Stimulated activated CD4-positive, alpha-beta T cell treated with anti-CD3 and anti-CD28 coated beads, Interleukin-15, amount 100 ng/mL, for 1 hour (primary cell): ENCODE measurements at places on chromosomes 7 and 10.

DNA sequence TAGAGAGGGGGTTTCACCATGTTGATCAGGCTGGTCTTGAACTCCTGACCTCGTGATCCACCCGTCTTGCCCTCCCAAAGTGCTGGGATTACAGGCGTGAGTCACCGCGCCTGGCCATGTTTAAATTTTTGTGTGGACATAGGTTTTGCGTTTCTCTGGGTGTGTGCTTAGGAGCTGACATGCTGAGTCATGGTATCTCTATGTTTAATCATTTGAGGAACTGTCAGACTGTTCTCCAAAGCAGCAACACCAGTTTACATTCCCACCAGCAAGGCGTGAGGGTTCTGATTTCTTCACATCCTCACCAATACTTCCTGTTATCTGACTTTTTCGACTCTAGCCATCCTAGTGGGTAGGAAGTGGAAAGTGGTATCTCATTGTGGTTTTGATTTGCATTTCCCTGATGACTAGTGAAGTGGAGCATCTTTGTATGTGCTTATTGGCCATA, 153.7 kb downstream of the DNAJB6 start:
- no peak for DNase-seq

DNA sequence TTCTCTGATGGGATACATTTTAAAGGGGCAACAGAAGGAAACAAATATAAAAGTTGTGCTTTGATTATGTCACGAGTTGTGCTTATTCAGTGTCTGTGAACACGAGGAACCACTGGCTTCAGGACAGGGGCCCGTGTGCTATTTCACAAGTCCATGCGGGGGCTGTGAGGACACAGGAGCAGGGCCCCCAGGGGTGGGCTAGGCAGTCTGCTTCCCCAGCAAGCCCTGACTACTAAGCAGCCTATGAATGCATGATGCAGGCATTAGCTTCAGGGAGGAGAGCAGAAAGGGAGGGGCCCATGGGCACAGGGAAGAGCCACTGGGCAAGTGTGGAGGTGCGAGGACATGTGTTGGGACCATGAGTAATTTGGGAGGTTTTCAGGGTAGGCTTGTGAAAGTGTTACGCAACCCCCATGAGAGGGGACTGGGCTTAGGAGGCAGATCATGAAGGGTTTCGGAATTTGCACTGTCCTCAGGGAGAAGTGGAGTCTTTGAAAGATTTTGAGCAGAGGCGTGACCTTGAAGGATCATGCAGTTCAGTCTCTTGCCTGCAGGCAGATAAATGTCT, 424.9 kb downstream of the CALN1 start:
- no peak for DNase-seq

- DNase-seq = no peak
These were observed 218.4 kb upstream of the SEMA3D start for GRCh38 chr7:85405016-85405902.

DNA sequence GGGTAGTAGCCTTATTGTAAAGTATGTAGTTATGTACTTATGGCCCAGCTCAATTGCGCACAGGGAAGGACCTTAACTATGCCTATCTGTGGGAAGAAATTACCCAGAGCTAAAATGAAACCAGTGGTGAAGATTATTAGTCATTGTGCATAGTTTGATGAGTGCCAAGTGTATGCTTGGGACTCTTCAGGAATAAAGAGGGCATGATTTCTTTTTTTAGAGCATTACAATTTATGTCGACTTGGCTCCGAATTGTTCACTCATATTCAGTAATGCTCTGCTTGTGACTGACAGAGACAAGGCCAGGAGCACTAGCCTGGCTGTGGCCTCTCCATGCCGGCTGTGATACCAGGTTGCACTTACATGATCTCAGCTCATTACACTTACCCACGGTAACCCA, 269.5 kb downstream of the TRIL start:
- DNase-seq = no peak

GRCh38 chr7:93117327-93117726, 452 bp downstream of the SAMD9 start:
- DNase-seq = no peak

DNA sequence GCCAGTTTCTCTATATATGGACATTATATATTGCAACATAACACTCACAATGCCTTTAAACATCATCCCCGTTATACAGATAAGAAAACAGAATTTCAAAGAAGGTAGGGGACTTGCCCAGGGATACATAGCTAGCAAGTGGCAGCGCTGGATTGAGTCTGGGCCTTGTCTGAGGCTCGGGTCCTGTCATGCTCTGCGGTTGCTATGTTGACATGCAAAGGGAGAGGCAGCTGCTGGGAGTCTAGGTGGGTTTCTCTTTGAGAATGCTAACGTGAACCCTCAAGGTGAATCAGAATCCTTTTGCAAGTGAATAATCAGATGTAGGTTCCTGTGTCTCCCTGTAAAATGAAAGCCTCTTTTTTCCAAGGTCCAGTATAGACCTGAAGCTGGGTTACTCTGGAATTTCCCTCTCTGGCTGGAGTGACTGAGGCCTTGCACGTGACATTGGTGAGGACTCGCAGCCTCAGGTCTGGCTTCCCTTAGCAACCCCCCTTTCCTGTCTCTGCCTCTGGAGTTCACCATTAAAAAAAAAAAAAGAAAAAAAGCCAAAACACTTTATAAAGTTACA, 38.9 kb downstream of the TCF7L2 start:
- no peak for DNase-seq
